ENCODE measurements at places on chromosomes 1 and 21. TPM values are rescaled to one million over a fixed set of nuclear protein-coding genes. Genes with fewer than 3 reads are reported as not detected.

Gene HTR6
- polyA plus RNA-seq: not detected

Gene GAS5
- polyA plus RNA-seq: 166 TPM

Gene CFAP45
- polyA plus RNA-seq: 0.34 TPM

Gene CASZ1
- 0.11 TPM for polyA plus RNA-seq

Gene EFHD2
- polyA plus RNA-seq: 56.1 TPM

Gene RPAP2
- polyA plus RNA-seq: 25.8 TPM

Data from GM23248 (cell line).